SJSA1 (cell line): ENCODE measurements at places on chromosomes 3 and 15. TPM values are rescaled to one million over a fixed set of nuclear protein-coding genes. Genes with fewer than 3 reads are reported as not detected.

Gene ATP10A
- total RNA-seq = 18.1 and 31.3 TPM in 2 replicates

DNA sequence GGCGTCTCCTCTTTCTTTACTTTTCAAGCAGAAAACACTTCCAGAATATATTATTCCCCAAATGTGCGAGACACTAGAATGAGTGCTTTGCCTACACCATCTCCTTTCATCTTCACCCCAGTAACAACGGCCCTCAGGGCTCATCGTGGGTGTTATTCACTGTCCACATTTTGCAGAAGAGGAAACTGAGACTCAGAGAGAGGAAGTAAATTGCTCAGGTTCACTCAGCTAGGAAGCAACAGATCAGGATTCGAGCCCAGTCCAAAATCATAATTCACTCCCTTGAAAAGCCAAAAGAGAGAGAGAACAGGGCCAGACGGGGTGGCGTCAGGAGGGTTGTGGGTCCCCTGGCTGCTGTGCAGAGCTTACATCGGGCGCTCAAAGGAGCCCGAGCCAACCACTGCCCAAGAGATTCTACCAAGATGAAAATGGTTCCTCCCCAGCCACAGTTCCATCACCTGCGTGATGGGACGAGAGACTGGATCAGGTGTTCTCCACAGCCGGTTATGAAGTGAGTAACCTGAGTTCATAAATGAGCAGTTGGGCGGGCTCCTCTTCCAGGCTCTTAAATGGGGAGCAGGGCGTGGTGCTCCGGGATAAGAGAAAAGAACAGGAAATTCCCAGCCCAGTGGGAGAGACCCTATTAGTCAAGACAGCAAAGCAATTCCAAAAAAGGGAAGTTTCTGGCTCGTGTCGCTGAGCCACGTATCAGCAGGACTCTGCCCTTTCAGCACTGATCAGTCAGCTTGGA is 48.6 kb upstream of the FLNB start:
- peaks cover 45% of the 10 kb centered on the region for H3K4me1 ChIP-seq
- peak; percentile 62 for DNase-seq
- H3K27ac ChIP-seq = peak overlapping the region; percentile 85
- H3K36me3 ChIP-seq = no peaks in the 10 kb centered on the region
- no peaks in the 10 kb centered on the region for H3K27me3 ChIP-seq

DNA sequence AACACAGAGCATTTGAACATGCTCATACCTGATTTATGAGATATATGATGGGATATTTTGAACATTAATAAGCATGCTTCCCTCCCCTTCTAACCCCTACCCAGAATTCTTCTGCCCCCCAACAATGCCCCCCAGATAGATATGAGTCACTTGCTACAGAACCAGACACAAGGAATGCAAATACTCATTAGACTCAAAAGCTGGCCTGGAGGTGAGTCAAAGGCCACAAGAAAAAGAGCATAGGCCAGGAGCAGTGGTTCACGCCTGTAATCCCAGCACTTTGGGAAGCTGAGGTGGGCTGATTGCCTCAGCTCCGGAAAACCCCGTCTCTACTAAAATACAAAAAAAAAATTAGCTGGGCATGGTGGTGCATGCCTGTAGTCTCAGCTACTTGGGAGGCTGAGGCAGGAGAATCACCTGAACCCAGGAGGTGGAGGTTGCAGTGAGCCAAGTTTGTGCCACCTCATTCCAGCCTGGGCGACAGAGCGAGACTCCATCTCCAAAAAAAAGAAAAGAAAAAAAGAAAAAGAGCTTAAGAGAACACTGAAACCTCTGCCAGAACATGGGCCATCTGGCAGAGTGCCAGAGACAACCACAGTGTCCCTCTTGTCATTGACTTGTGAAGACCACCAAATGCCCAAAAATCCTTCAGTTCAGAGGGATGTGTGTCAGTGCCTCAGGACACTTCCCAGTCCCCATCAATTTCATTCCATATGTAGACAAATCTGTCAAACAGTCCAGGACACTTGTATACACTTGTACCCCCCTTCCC is 3.9 kb upstream of the SH3GL3 start:
- no peak overlapping the region for H3K27ac ChIP-seq
- no peak for DNase-seq
- no peaks in the 10 kb centered on the region for H3K36me3 ChIP-seq
- H3K4me3 ChIP-seq = no peak overlapping the region
- 0 out of 2 replicates have a peak, but pooled peaks cover 3% of the 10 kb centered on the region for H3K27me3 ChIP-seq

DNA sequence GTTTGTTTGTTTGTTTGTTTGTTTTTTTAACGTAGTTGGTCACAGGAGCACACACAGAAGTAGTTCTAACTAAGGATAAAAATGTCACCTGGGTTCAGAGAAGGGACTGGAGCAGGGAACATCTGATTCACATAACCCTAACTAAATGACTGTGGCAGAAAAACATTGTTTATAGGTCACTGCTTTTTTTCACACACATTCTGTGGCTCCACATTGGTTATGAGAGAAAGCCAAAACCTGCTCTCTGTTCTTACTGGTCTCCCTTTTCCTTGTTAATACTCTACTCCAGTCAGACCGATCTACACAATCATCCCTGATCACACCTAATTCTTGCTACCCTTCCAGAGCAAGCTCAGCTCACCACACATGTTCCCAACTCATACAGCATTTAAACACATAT is 190.4 kb upstream of the ICE2 start:
- no peaks in the 10 kb centered on the region for H3K27me3 ChIP-seq
- H3K27ac ChIP-seq = no peak overlapping the region
- no peak for DNase-seq
- H3K4me1 ChIP-seq = peaks cover 7% of the 10 kb centered on the region; the same call in 1 of the 2 replicates
- no peak overlapping the region for H3K4me3 ChIP-seq

- H3K27me3 ChIP-seq = no peaks in the 10 kb centered on the region
- H3K4me3 ChIP-seq = peak overlapping the region; percentile 6; the same call in 1 of the 2 replicates
- H3K36me3 ChIP-seq = no peaks in the 10 kb centered on the region
- no peak overlapping the region for H3K27ac ChIP-seq
- DNase-seq = peak; percentile 28
- H3K4me1 ChIP-seq = peaks cover 17% of the 10 kb centered on the region
Observed at GRCh38 chr3:24678421-24678865, 183.8 kb upstream of the THRB start.

- H3K4me1 ChIP-seq = peaks cover 26% of the 10 kb centered on the region
- H3K27ac ChIP-seq = no peak overlapping the region
- peak; percentile 49 for DNase-seq
- no peaks in the 10 kb centered on the region for H3K27me3 ChIP-seq
Observed at GRCh38 chr15:101145362-101145761, 106.5 kb downstream of the CHSY1 start.
